ENCODE measurements at places on chromosomes 11 and 22.

GRCh38 chr22:47367993-47368945 lies 605.8 kb downstream of the TBC1D22A start:
- H3K36me3 ChIP-seq = no peaks in the 10 kb centered on the region
- no peak overlapping the region for H3K27ac ChIP-seq
- H3K27me3 ChIP-seq = no peaks in the 10 kb centered on the region
- H3K4me1 ChIP-seq = no peaks in the 10 kb centered on the region
- H3K4me3 ChIP-seq = no peak overlapping the region

- H3K36me3 ChIP-seq = no peaks in the 10 kb centered on the region
- no peak overlapping the region for H3K4me3 ChIP-seq
- H3K4me1 ChIP-seq = peaks cover 28% of the 10 kb centered on the region
- peak overlapping the region; percentile 65 for H3K27ac ChIP-seq
These were observed 33.4 kb upstream of the PTPRJ start for GRCh38 chr11:47946682-47947559.

GRCh38 chr11:117662255-117662654 lies 134.8 kb downstream of the DSCAML1 start:
- no peaks in the 10 kb centered on the region for H3K36me3 ChIP-seq
- no peak for DNase-seq
- H3K27me3 ChIP-seq = no peaks in the 10 kb centered on the region
- H3K4me3 ChIP-seq = no peak overlapping the region

DNA sequence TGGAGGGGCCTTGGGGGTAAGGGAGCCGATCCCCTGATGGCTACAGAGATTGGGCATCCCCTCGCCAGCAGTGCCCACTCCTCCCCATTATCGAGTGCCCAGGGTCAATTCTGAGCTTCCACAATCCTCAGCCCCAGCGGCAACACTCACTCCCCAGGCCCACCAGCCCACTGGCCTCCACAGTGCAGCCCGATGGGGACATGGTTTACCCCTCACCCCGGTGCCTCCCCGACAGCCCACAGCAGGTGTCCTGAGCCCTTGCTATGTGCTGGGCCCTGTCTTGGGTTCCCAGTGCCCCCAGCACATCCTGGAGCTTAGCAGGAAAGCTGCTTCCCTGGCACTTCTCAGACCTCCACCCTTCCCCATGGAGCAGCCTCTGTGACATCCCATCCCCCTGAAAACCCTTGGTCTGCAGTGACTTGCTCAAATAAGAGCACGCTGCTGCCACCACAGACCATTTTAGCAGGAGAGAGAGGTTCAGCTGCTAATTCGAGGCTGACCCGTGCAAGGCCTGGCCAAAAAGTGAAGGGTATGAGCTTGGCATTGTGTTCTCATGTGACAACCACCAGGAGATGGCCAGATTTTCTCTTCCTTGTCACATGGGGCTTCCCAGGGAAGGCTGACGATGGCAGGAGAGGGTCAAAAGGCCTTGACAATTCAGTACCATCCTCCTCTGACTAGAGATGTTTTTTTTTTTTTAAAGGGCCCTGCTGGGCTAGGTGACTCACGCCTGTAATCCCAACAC lies 23.6 kb downstream of the KCNJ4 start:
- H3K4me1 ChIP-seq = peaks cover 10% of the 10 kb centered on the region
- H3K27ac ChIP-seq = no peak overlapping the region
- H3K27me3 ChIP-seq = no peaks in the 10 kb centered on the region
- no peaks in the 10 kb centered on the region for H3K36me3 ChIP-seq
- DNase-seq = no peak

GRCh38 chr11:112852143-112852866 lies 108.9 kb upstream of the NCAM1 start:
- no peak overlapping the region for H3K27ac ChIP-seq
- no peak overlapping the region for H3K4me3 ChIP-seq
- no peaks in the 10 kb centered on the region for H3K27me3 ChIP-seq

GRCh38 chr22:49368221-49368975 lies 459.3 kb downstream of the BRD1 start:
- no peaks in the 10 kb centered on the region for H3K36me3 ChIP-seq
- DNase-seq = no peak
- no peaks in the 10 kb centered on the region for H3K4me1 ChIP-seq
- H3K27ac ChIP-seq = peak overlapping the region; percentile 57
- H3K4me3 ChIP-seq = no peak overlapping the region
- no peaks in the 10 kb centered on the region for H3K27me3 ChIP-seq

- no peaks in the 10 kb centered on the region for H3K4me1 ChIP-seq
- no peak overlapping the region for H3K27ac ChIP-seq
- H3K36me3 ChIP-seq = no peaks in the 10 kb centered on the region
- H3K4me3 ChIP-seq = no peak overlapping the region
These were observed 18.9 kb downstream of the ADAMTS15 start for GRCh38 chr11:130467116-130467900.
